ENCODE measurements at places on chromosomes 11 and 22. TPM values are rescaled to one million over a fixed set of nuclear protein-coding genes. Genes with fewer than 3 reads are reported as not detected.

Gene CBLIF
- not detected for total RNA-seq

Gene KMT2A
- 86.3 TPM for total RNA-seq

DNA sequence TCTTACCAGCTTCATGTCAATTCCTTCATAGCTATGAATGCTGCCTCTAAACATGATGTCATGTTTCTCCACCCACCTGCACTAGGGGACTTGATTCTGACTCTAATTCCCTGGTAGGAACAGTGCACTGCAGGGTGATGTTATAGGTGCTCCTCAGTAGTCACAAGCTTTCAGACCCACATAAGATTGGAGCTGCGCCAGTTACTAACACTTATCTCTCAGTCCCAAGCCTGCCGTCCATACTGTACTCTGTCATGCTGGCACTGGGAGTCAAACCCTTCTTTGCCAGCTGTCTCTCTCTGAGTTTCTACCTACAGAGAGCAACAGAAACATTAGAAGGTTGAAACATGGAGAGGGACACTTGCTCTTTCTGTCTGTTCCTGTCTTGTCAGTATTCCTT lies 5.5 kb downstream of the OR56A1 start:
- H3K4me3 ChIP-seq, result no peak overlapping the region
- H3K36me3 ChIP-seq, result no peaks in the 10 kb centered on the region
- H3K27me3 ChIP-seq, result peaks cover 12% of the 10 kb centered on the region
- DNase-seq, result no peak

- no peak overlapping the region for H3K27ac ChIP-seq
- no peaks in the 10 kb centered on the region for H3K36me3 ChIP-seq
- peaks cover 4% of the 10 kb centered on the region for H3K4me1 ChIP-seq
These were observed 22.1 kb upstream of the SYT7 start for GRCh38 chr11:61602775-61603569.

- H3K36me3 ChIP-seq, result peaks cover under 1% of the 10 kb centered on the region
- H3K4me1 ChIP-seq, result peaks cover 35% of the 10 kb centered on the region
- H3K27me3 ChIP-seq, result no peaks in the 10 kb centered on the region
- peak within 1 kb of the TSS; percentile 78 for H3K27ac ChIP-seq
These were observed at the start of gene TRIM6 for GRCh38 chr11:5596607-5597201. TSS of gene TRIM6 (plus strand) at chr11:5596637. CDS start at chr11:5596898, 261 bp downstream.

GRCh38 chr22:46349238-46349637 lies 13.7 kb downstream of the TRMU start:
- no peak overlapping the region for H3K27ac ChIP-seq
- no peak for DNase-seq
- peaks cover 4% of the 10 kb centered on the region for H3K36me3 ChIP-seq
- no peaks in the 10 kb centered on the region for H3K27me3 ChIP-seq
- H3K4me3 ChIP-seq, result no peak overlapping the region
- H3K4me1 ChIP-seq, result no peaks in the 10 kb centered on the region

Gene PGR
- not detected for total RNA-seq

DNA sequence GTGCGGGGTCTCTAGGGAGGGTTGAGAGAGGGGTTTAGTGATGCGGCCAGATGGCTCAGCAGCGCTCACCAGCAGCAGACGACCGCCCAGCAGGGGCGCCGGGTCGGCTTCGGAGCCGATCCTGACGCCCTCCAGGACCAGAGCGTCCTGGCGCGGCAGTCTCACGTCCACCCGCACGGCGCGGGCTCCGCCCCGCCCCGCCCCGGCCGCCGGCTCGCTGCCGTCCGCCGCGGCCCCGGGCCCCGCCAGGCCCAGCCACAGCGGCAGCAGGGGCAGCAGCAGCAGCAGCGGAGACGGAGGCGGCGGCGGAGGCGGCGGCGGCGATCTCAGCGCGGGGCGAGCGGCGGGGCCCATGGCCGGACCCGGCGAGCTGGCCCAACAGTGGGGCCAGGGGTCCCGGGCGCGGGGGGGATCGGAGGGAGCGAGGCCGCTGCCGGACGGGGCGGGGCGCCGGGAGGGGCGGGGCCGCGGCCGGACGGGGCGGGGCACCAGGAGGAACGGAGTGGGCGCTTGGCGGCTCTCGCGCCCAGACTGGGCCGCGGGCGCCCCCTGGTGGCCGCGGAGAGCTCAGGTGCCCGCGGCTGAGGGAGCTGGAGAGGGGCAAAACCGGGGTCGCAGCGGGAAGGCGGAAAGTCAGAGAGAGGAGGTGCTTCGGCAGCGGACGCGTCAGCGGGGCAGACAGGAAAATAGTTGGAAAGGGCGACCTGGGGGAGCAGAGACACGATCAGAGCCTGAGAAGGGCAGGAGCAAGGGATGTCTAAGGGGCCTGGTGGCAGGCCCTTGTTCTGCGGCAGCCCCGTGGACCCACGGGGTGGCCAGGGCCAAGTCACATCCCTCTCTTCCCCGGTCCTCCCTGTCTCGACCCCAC lies at the start of gene RNF215:
RNF215 (minus strand) TSS at position 452 of the 868 bp plus-strand sequence; CDS start at position 354, 98 bp downstream.
- H3K4me3 ChIP-seq, result peak within 1 kb of the TSS; percentile 85
- H3K36me3 ChIP-seq, result no peaks in the 10 kb centered on the region
- peaks cover 29% of the 10 kb centered on the region for H3K4me1 ChIP-seq

- no peak overlapping the region for H3K4me3 ChIP-seq
- no peak for DNase-seq
- peaks cover 22% of the 10 kb centered on the region for H3K36me3 ChIP-seq
- no peak overlapping the region for H3K27ac ChIP-seq
These were observed 40.9 kb downstream of the PANX1 start for GRCh38 chr11:94169516-94169915.

DNA sequence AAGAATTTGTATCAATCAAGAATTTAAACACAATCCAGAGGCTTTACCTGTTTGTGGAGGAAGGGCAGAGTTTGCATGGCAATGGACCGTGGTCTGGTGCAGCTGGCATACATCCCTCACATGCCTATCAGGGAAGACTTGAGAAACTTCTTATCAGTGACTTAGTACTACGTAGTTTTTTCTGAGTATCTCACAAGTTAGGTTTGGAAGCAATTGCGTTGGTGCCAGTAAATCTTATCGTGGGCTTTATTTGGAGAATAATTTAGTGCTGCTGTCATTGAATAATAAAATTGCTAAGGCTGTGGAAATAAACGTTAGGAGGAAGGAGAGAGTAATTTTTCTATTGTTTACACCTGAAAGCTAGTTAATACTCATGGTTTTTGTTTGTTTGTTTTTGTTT lies 72.3 kb downstream of the PRMT3 start:
- H3K27me3 ChIP-seq, result no peaks in the 10 kb centered on the region
- no peak overlapping the region for H3K4me3 ChIP-seq
- H3K36me3 ChIP-seq, result no peaks in the 10 kb centered on the region
- no peak for DNase-seq

Gene SUN2
- total RNA-seq, result 41.7 TPM

GRCh38 chr11:58629857-58630256 lies 7.4 kb downstream of the CNTF start:
- H3K36me3 ChIP-seq, result peaks cover 10% of the 10 kb centered on the region
- no peak for DNase-seq
- H3K27ac ChIP-seq, result no peak overlapping the region

GRCh38 chr22:32561163-32561562 lies 86.6 kb downstream of the FBXO7 start:
- no peaks in the 10 kb centered on the region for H3K36me3 ChIP-seq
- H3K4me3 ChIP-seq, result no peak overlapping the region
- DNase-seq, result no peak
- H3K27me3 ChIP-seq, result peaks cover 1% of the 10 kb centered on the region
